Activated T-cell treated with anti-CD3 and anti-CD28 coated beads for 4 hours (primary cell): ENCODE measurements at places on chromosomes 7 and 10.
A peak's percentile ranks its signal among the peaks of the same experiment; 100 is the strongest.

- DNase-seq: no peak
These were observed 53.0 kb downstream of the SORCS3 start for GRCh38 chr10:104694074-104694473.

DNA sequence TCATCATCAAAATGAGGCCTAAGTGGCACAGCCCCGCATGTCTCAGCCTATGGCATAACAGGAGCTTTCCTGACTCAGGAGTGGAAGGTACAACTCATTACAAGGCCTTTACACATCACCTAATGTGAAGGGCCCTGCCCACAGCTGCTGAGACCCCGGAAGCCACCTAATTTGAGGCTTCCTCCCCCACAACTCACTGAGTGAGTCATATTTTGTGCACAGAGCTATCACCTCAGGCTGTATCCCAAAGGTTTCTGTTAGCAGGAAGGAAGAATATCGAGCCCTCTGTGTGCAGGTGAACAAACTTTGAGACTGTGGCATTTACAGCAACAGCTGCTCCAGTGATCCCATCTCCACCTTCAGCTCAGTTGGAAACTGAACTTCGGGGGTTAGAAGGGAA lies 20.6 kb downstream of the HTR5A start:
- peak; percentile 21 for DNase-seq

DNA sequence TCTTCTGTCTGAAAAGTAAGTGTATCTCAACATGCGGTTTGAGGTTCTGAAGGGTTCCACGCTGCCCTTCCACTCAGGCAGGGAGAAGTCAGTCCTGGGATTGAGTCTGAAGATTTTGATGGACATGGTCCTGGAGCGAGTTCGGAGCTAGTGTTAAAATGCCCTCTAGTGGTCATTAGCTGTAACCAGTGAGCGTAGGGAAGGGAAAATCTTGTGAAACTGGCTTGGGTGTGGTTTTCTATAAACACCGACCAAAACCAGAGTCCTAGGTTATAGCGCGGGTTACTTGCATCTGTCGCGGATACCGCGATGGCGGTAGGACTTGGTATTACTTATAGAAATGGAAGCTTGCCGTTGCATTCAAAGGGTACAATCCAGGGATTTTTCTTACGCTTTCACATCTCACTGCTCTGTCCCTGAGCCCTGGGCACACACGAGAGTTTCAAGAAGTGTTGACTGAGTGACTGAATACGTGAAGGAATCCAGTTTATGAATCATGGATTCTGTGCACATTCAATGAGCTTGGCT lies 348.2 kb upstream of the C7orf33 start:
- DNase-seq: no peak

DNA sequence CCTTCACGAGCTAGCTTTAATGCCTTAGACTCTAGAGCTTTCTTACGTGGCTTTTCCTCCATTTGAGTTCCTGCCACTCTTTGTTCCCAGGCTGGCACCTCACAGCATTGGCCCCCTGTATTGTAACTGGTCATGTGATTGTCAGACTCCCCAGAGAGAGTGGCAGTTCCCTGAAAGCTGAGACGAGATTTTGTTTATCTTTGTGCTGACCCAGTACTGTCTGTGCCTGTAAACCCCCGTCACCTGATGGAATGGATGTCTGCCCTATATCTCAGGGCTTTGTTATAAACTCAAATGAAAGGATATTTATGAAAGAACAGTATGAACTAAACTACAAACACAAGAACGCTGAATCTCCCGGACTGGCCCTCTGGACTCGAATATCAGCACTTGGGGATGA lies 13.0 kb downstream of the NOBOX start:
- DNase-seq: no peak

DNA sequence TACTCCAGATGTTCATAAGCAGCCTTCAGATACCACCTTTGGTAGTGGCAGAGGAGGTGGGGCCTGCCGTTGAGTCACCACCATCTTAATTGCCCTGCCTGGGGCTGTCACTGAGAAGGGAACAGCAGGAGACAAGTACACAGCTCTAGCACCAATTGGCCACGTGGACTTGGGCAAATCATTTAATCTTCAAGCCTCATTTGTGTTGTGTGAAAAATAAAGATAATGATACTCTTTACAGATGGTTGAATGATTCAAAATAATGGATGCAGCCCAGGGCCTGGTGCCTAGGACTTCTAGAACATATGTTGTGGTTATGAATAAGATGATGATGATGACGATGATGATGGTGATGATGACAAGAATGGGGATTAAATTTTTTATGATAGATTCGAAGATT lies 111.9 kb upstream of the ADAM12 start:
- no peak for DNase-seq

DNA sequence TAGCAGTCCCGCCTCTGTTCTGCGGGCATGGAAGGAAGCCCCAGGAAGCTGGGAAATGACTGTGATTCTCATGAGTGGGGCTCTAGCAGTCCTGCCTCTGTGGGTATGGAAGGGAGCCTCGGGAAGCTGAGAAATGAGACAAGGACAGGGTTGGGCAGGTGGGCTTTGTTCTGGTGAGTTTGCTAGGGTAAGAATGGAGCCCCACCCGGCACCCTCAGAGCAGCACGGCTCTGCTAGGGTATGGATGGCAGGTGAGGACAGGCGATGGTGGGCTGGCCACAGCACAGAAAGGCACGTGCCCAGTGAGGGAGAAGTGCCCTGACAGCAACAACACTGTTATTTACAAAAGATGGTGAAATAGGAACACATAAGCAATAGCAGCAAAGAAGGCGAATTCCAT lies 39.6 kb downstream of the SVIL start:
- no peak for DNase-seq

GRCh38 chr7:65239707-65240352 lies 133.8 kb upstream of the ZNF92 start:
- no peak for DNase-seq

DNA sequence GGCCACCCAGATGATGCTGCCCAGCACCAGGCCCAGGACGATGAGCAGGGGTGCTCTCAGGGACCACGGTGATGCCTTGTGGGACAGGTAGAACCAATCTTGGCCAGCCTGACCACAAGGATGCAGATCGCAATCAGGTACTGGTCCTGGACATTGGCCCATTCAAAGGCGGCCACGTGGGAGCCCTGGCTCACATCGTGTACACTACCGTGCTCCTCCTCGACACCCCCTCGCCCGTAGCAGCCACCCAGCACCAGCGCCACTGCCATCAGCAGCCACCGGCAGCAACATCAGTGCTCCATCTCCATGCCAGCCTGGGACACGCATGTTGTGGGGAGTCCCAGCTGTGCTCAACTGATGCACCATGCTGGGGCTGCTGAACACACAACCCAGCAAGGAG lies 39.0 kb downstream of the AGAP6 start:
- no peak for DNase-seq

DNA sequence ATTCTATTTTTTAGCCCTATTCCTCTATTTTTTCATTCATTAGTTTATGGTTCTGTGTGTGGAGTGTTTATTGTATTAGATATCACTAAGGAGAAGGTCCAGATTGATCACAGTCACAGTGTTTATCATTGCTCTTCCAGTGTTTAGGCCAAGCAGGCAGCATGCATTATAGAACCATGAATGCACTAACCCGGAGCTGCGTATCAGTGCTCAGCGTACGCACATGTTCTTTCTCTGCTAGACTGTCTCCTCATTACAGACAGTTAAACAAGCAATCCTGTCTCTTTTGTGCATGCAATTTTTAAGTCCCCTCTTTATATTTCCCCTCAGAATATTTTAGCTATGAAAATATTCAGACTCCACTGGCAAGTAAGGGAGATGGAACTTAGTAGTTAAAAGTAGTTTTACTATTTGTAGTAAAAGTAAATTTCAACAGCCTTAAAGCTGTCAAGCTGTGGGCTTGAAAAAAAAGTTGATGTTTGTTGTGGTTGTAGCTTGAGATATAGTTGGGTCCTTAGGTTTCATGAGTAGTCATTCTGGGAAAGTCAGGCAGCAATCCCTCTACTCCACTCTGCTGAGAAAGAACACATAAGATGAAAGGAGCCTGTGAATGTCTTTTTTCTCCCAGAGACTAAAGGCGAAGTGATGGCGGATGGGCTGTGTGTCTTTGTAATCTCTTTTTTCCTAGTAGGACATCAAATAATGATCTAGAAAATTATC lies 260.4 kb downstream of the CDK14 start:
- no peak for DNase-seq

- peak; percentile 55 for DNase-seq
These were observed 27.1 kb downstream of the PRLHR start for GRCh38 chr10:118568327-118568848.

GRCh38 chr10:93106631-93107072 lies 33.0 kb downstream of the CYP26A1 start:
- no peak for DNase-seq

DNA sequence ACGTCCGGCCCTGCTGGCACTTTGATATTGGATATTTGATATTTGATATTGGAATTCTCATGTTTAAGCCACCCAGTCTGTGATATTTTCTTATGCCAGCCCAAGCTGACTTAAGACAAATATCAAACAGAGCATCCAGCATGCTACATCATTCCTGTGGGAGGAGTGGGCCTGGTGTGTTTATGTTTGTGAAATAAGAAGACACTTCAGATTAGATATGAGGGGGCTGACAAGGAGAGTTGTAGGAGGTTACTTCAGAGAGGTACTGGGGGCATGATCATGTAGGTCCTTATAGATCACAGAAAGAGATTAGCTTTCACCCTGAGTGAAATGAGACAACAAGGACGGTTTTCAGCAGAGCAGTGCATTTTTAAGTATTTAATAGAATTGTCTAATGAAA lies 382.9 kb downstream of the SEMA3D start:
- no peak for DNase-seq

GRCh38 chr10:55212051-55212450 lies 411.0 kb upstream of the PCDH15 start:
- no peak for DNase-seq

DNA sequence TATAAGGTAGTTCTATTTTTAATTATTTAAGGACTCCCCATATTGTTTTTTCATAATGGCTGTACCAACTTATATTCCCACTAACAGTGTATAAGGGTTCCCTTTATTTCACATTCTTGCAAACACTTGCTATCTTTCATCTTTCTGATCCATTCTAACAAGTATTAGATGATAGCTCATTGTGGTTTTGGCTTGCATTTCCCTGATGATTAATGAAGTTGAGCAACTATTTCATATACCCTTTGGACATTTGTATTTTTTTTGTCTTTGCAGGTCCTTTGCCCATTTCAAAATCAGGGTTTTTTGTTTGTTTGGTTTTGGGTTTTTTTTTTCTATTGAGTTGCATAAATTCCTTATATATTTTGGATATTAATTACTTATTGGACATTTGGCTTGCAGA lies 107.2 kb downstream of the EPC1 start:
- no peak for DNase-seq

DNA sequence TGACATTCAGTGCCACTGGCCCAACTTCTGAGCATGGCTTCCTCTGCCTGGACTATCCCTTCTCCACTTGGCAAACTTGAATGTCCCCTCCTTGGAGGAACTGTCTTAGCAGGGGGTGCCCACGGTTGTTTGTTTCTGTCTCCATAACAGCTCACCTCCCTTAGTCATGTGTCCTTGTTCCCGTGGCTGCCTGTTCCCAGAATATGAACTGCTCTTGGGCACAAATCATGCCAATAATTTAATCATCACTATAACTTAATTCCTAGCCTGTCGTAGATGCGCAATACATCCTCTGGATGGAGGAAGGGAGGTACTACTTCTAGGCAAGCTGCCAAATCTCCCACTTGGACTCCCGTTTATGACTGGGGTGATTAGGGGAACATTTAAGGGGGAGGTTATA lies 173.1 kb downstream of the MYOF start:
- no peak for DNase-seq

GRCh38 chr10:103098240-103098639 lies 94.8 kb downstream of the NT5C2 start:
- no peak for DNase-seq

- no peak for DNase-seq
These were observed 299.3 kb downstream of the SFMBT2 start for GRCh38 chr10:7111561-7111960.

GRCh38 chr7:28903730-28904577 lies 54.2 kb downstream of the TRIL start:
- no peak for DNase-seq

- DNase-seq: no peak
These were observed 50.6 kb downstream of the ADAMTS14 start for GRCh38 chr10:70722820-70723424.

GRCh38 chr7:54091322-54091721 lies 450.9 kb upstream of the VSTM2A start:
- no peak for DNase-seq

- peak; percentile 14 for DNase-seq
These were observed 203.7 kb downstream of the ARHGAP21 start for GRCh38 chr10:24519950-24520349.

DNA sequence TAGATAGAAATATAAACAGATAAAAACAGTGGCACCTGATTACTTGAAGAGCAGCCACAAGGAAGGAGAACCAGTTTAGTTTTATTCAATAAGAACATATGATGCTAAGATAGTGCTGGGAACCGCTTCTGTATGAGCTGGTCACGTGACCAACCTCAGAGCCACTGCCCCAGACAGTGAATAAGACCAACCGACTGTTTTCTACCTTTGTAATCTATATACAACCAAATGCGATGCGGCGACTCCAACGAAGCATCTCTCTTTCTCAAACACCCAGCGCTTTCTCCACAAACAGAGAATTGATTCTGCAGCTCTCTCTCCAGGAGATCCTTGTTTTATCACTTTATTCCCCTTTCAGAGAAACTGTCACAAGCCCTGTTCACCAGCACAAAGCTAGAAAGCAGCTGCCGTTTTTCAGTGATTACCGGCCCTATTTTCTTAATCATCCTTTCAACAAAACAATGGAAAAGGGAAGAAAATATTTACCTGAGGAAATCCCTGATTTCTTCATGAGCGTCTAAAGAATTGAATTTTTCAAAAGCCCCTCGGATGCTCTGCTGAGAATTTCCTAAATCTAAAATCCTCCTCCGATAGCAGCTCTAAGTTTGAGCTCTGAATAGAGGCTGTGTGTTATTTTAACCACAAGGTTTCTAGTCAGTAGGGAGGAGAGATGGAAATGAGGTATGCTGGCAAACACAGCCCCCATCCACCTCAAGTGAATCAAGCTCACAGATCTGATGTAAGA lies 55.7 kb upstream of the JCAD start:
- DNase-seq: no peak

GRCh38 chr7:124779194-124779593 lies 13.6 kb upstream of the GPR37 start:
- DNase-seq: no peak

GRCh38 chr10:34179280-34179679 lies 635.8 kb downstream of the PARD3 start:
- no peak for DNase-seq

DNA sequence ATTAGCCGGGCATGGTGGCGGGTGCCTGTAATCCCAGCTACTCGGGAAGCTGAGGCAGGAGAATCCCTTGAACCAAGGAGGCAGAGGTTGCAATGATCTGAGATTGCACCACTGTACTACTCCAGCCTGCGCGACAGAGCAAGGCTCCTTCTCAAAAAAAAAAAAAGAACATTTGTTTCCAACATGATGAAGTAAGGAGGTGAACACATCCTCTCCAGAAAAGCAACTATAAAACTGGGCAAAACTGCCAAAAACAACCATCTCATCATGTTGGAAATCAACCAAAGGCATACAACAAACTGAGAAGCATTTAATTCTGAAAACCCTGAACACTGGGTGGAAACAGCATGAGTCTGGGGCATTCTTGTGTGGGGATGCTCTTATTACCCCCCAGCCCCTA lies 14.3 kb downstream of the PRTFDC1 start:
- no peak for DNase-seq
